ENCODE measurements at places on chromosomes 13 and 19.
A peak's percentile ranks its signal among the peaks of the same experiment; 100 is the strongest.

DNA sequence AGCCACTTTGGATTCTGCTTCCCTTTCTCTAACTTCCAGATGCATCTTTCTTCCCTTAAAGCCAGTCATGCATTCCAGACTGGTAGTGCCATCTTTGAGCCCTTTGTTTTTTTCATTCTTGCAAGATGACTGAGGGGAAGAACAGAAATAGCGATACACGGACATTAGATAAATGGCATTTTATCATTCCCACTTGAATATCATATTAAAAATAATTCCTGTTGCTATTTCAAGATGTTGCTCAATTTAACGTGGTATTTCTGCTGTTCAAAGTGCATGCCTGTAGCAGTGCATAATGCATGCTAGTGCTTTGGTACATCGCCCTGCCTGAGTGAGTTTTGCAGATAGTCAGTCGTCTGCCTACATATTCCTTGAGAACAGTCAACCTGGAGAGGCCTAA is 140.6 kb upstream of the FRY start:
- no peak for DNase-seq

GRCh38 chr13:90933097-90933826 is 414.2 kb upstream of the MIR17HG start:
- no peak for DNase-seq

DNA sequence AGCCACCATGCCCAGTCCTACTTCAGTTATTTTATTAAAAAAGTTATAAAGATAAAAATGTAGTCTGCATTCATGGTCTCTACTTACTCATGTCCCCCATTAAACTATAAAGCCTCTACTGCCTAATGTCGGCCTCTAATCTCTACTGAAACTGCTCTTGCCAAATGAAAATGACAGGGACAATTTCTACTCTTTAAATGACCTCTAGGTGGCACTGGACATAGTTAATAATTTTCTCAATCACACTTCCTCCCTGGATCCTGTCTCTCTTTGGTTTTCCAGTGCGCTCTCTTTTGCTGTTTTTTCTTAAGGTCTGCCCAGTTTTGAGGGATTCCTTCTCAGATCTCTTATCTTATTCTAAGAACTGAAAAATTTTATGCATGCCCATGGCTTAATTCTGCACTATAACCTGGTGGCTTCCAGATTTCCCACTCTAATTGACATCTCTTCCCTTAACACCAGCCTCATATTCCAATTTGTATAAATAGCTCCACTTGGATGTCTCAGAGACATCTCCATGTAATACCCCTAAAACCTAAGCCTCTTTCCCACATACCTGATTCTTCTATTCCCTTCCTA is 54.3 kb downstream of the MTMR6 start:
- DNase-seq = peak; percentile 37

DNA sequence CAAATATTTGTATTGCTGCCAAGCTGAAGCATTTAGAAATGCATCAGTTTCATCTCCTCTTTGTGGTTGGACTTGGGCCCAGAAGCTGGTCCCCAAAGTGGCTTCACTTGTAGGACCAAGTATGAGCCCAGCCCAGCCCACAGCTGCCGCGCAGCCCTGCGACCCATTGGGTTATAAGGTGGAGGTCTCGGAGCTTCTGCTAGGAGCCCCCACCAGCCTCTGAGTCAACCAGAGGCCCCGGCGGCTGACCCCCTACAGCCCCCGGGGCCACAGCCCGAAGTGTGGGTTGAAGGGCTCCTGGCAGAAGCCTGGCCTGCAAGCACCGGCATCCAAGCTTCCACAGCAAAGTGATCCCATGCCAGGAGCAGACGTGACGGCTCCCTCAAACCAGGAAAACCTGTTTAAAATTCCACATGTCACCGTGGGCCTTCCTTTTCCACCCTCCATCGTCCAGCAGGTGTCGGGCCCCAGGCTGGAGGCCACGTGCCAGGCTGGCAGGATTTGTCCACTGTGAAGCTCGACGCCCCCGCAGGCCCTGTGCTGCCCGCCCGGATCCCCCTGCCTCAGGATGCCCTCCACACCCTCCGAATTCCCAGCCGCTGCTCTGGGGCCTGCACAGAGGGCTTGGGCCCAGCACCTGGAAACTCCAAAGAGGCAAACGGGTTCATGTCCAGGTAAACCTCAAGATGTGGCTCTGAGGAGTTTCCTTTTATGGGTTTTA is 54.7 kb downstream of the C13orf46 start:
- no peak for DNase-seq

- no peak for DNase-seq
Observed at GRCh38 chr19:42198676-42199439, 18.6 kb downstream of the DEDD2 start.

DNA sequence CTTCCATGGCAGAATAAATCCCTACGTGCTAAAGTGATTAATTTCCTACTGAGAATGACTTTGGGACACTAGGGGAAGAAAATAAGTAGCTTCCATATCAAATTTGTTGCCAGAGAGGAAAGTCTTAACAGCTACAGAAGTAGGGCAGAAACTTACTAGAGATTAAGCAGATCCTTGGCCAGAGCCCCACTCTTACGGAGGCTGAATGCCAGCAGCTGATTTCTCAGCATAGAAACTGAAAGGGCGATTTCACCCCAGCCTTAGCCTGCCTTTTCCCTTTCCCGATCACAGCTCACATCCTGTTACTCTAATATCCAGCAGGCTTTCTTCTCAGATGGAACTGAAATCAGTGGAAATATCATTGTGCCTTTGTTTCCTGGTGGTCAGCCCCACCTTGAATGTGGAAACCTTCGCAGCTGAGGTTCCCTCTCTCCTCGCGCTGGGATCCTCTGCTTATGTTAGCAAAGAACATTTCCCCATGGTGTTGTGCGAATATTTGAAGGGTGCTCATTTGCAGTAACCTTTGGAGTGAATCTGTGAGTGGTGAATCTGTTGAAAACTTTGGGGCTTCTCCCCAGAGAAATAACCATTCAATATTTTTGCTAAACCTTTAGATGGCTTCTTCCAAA is 8.4 kb downstream of the FAM124A start:
- DNase-seq = no peak

DNA sequence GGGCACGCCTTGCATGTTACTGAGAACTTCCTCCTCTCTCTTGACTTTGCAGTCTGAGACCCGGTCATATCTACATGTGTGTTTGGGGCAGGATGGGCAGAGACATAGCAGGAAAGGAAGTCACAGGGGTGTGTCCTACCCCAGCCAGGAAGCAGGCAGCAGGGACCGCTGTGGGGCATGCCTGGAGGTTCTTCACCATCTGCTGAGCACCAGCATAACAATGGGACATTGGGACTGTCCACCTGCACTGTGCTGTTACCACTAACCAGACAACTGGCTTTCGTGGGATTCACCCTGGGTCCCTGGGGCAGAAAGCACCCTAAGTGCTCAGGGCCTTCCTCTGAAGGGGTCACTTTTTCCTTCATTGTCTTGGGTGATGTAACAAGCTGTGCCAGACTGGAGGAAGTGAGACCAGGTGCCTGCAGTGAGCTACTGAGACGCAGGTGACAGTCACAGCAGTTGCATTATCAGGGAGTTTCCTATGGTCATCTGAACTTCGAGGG is 2.6 kb upstream of the HAUS5 start:
- DNase-seq = no peak

DNA sequence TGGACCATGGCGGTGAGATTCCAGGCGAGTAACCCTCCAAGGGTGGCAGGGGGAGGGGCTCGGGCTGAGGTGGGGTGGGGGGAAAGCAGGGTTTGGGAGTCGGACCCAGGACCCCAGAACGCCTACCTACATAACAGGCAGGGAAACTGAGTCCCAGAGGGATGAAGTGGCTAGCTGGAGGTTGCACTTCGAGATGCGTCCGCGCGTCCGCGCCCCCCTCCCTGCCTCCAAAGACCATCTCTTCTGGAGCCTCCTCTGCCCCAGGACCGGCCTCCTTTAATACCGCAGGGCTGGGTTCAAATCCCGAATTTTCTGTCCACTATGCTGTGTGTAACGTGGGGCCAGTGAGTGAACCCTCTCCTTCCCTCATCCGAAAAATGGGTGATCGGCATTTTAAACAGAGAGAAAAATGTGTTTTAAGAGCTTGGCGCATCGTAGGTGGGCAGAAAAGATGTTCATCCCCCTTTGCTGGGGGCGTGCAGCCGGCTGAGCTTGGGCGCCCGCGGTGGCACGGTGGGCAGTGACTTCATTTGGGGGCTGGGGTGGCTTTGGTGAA is 13.8 kb downstream of the TJP3 start:
- DNase-seq = no peak

GRCh38 chr13:26020891-26021290 is 30.9 kb downstream of the SHISA2 start:
- no peak for DNase-seq

Data from DMS 273 treated with DMSO at 0.1 percent for 48 hours (cell line).